ENCODE measurements at places on chromosomes 7 and 10.

- no peak for DNase-seq
Measured at GRCh38 chr7:70344726-70345125, 746.5 kb downstream of the AUTS2 start.

DNA sequence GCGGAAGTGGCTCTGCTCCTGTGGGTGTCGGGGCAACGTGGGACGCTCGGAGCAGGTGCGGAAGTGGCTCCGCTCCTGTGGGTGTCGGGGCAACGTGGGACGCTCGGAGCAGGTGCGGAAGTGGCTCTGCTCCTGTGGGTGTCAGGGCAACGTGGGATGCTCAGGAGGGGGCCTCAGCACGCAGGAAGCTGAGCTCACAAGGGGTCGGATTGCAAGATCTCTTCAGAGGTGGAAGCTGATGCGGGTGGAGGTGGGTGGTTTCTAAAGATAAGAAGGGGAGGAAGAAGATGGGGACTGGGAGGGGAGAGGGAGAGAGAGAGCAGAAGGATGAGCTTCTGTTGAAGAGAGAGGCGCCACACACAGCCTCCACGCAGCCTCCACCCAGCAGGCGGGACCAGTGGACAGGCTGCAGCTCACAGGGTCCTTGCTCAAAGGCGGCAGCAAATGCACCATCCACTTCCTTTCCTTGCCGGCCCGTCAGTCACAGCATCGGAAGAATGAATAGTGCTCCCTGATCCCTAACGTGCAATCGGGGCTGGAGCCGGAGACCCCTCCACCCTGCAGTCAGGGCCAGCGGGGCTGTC is 78.7 kb downstream of the PTPRN2 start:
- DNase-seq, result no peak

DNA sequence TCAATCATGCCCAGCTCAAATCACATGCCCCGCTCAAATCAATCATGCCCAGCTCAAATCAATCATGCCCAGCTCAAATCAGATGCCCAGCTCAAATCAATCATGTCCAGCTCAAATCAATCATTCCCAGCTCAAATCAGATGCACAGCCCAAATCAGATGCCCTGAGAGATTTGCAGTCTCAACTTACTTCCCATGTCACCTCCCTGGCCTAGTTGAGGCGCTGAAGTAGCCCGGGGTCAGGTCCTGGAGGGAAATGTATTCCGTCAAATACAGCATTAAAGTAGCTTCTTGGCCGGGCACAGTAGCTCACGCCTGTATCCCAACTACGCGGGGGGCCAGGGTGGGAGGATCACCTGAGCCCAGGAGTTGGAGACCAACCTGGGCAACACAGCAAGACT is 15.7 kb upstream of the PRKAR1B start:
- DNase-seq, result no peak

GRCh38 chr7:117995850-117996650 is 122.8 kb upstream of the CTTNBP2 start:
- no peak for DNase-seq

GRCh38 chr7:126750207-126750911 is 502.4 kb downstream of the GRM8 start:
- no peak for DNase-seq

All from CD4-positive, alpha-beta T cell (primary cell).